ENCODE measurements at places on chromosomes 5 and 9. TPM values are rescaled to one million over a fixed set of nuclear protein-coding genes. Genes with fewer than 3 reads are reported as not detected.

- DNase-seq, result no peak
Measured at GRCh38 chr9:89601856-89602562, 2.8 kb upstream of the GADD45G start.

DNA sequence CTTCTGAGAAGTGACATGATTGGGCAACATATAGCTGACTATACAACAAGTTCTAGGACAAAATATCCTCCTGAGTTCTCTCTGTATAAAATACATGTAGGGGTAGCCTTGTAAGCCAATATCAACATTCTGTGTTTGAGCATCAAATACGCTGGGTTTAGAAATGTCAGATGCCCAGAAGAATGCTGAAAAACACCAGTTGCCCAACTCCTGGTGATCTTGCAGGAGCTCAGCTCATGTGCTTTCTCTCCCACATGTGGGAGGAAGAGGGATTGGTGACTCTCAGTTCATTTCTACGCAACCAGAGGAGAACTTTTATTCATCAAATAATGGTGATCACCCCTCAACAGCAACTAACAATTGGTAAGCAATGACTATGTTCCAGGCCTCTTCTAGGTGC, 810.9 kb upstream of the ACO1 start:
- no peak for DNase-seq

- DNase-seq, result no peak
Measured at GRCh38 chr5:31407921-31408693, 123.8 kb downstream of the DROSHA start.

GRCh38 chr5:179194201-179194910, 134.2 kb downstream of the ZNF354C start:
- no peak for DNase-seq

- no peak for DNase-seq
Measured at GRCh38 chr9:83304686-83305085, 233.5 kb downstream of the FRMD3 start.

Gene LMBRD2
- total RNA-seq, result 4.1 TPM

Gene SLC36A3
- not detected for total RNA-seq

Gene THG1L
- 4.1 TPM for total RNA-seq

Gene ANKH
- total RNA-seq, result 72.3 TPM

Data from CD4-positive, alpha-beta T cell (primary cell).